ENCODE measurements at places on chromosomes 3 and 15. TPM values are rescaled to one million over a fixed set of nuclear protein-coding genes. Genes with fewer than 3 reads are reported as not detected.

DNA sequence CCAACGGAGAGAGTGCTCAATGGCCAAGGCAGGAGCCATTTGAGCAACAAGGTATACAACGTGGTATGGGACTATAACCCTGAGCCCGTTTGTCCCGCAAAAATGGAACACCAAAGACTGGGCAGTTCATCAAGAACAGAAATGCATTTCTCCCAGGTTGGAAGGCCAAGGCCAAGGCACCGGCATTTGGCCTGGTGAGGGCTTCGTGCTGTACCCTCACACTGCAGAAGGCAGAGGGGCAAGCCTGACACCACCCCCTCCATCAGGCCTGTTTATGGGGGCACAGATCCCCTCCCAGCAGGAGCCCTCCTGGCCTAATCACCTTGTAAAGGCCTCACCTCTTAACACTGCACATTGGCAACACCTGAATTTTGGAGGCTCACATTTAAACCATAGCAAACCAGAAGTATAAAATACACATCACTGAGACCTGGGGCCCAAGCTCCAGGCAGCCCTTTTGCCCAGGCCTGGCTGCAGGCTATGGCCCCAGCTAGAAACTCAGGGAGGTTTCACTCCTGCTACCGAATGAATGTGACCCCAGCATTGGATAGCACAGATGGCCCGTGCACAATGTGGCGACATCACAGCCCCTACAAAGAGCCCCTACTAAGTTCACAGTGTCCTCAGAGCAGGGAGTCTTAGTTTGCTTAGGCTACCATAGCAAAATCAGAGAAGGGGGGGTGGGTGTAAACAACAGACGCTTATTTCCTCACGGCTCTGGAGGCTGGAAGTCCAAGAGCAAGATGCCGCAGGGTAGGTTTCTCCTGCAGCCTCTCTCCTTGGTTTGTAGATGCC is 47.1 kb downstream of the KLF15 start:
- no peak overlapping the region for H3K4me3 ChIP-seq
- H3K27me3 ChIP-seq: peaks cover 16% of the 10 kb centered on the region

- no peaks in the 10 kb centered on the region for H3K36me3 ChIP-seq
- H3K4me1 ChIP-seq: no peaks in the 10 kb centered on the region
- no peak overlapping the region for H3K27ac ChIP-seq
Measured at GRCh38 chr3:57127891-57128518, 37.1 kb downstream of the IL17RD start.

DNA sequence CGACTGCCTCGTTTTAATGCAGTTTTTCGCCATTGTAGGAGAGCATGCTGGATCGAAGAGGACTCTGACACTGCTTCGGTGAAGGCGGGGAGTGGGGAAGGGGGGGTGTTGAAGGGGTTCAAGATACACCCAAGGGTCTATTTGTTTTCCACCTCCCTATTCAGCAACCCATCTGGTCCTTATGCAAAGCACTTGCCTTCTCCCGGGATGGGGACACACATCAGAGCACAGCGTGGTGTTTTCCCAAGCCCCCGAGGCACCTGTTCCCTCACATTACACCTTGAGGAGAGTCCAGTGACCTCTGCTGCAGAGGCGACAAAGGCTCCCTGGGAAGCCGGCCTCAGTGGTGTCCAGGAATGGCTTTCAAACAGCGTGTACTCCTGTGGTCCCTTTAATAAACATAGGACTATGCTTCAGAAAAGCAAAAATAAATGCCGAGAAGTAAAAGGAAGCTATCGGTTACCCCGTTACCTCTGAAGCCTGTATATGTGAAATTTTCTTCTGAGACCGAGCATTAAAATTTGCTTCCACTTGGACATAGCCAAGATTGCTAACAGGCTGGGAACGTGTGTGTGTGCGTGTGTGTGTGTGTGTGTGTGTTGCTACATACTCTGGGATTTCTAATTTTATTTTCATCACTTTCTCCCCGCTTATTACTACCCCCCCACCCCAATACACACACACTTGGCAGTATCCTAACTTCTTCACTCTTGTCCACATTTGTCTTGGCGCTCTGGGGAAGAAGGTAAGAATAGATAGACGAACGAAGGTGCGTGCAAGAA is 53.2 kb downstream of the CCDC54 start:
- H3K4me3 ChIP-seq: peak overlapping the region; percentile 71
- DNase-seq: peak; percentile 11
- no peak overlapping the region for H3K27ac ChIP-seq
- no peaks in the 10 kb centered on the region for H3K4me1 ChIP-seq
- peaks cover 22% of the 10 kb centered on the region for H3K36me3 ChIP-seq

GRCh38 chr3:88661433-88661824 is 446.0 kb upstream of the EPHA3 start:
- no peak for DNase-seq
- no peak overlapping the region for H3K27ac ChIP-seq
- H3K4me3 ChIP-seq: no peak overlapping the region
- no peaks in the 10 kb centered on the region for H3K36me3 ChIP-seq

- H3K4me1 ChIP-seq: no peaks in the 10 kb centered on the region
- no peak overlapping the region for H3K27ac ChIP-seq
- H3K4me3 ChIP-seq: no peak overlapping the region
- no peak for DNase-seq
Measured at GRCh38 chr15:63908991-63909390, 75.2 kb upstream of the HERC1 start.

GRCh38 chr15:43469867-43470266 is 23.1 kb downstream of the TP53BP1 start:
- H3K27ac ChIP-seq: no peak overlapping the region
- H3K4me3 ChIP-seq: no peak overlapping the region
- H3K4me1 ChIP-seq: peaks cover 11% of the 10 kb centered on the region
- no peak for DNase-seq
- H3K36me3 ChIP-seq: peaks cover 15% of the 10 kb centered on the region

GRCh38 chr3:49930922-49931321 is 1.3 kb upstream of the MON1A start:
- peaks cover 16% of the 10 kb centered on the region for H3K4me1 ChIP-seq
- H3K4me3 ChIP-seq: no peak overlapping the region
- H3K27me3 ChIP-seq: no peaks in the 10 kb centered on the region
- DNase-seq: peak; percentile 40
- no peak overlapping the region for H3K27ac ChIP-seq

DNA sequence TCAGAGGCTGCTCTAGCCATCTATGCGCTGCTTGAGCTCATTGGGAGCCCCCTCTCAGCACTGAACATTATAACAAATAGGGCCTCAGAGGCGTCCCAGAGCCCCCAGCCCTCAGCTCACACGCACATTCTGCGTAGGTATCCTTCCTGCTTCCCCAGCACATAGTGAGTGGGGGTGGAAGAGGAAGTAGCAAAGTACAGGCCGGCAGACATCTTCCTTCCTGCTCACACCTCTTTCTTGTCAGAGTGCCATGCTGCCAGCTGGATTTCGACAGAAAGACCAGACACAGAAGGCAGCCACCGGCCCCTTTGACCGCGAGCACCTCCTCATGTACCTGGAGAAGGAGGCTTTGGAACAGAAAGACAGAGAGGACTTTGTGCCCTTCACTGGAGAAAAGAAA is 16.6 kb downstream of the TMOD2 start:
- DNase-seq: no peak
- no peak overlapping the region for H3K27ac ChIP-seq
- H3K4me1 ChIP-seq: no peaks in the 10 kb centered on the region
- H3K4me3 ChIP-seq: no peak overlapping the region
- H3K36me3 ChIP-seq: no peaks in the 10 kb centered on the region

- no peaks in the 10 kb centered on the region for H3K27me3 ChIP-seq
- no peak for DNase-seq
- H3K4me3 ChIP-seq: no peak overlapping the region
Measured at GRCh38 chr3:28476194-28476593, 127.6 kb upstream of the AZI2 start.

DNA sequence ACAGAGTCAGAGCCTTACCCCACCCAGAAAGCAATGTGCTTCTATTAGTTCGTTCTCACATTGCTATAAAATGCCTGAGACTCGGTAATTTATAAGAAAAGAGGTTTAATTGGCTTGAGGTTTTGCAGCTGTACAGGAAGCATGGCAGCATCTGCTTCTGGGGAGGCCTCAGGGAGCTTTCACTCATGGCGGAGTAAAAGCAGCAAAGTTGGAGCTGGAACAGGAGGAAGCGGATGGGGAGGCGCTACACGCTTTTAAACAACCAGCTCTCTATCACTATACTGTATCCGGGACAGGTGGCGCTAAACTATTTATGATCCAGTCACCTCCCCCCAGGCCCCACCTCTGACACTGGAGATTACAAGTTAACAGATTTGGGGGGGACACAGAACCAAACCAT is 176.3 kb upstream of the BHLHE40 start:
- no peak for DNase-seq
- no peak overlapping the region for H3K4me3 ChIP-seq
- H3K27ac ChIP-seq: no peak overlapping the region

DNA sequence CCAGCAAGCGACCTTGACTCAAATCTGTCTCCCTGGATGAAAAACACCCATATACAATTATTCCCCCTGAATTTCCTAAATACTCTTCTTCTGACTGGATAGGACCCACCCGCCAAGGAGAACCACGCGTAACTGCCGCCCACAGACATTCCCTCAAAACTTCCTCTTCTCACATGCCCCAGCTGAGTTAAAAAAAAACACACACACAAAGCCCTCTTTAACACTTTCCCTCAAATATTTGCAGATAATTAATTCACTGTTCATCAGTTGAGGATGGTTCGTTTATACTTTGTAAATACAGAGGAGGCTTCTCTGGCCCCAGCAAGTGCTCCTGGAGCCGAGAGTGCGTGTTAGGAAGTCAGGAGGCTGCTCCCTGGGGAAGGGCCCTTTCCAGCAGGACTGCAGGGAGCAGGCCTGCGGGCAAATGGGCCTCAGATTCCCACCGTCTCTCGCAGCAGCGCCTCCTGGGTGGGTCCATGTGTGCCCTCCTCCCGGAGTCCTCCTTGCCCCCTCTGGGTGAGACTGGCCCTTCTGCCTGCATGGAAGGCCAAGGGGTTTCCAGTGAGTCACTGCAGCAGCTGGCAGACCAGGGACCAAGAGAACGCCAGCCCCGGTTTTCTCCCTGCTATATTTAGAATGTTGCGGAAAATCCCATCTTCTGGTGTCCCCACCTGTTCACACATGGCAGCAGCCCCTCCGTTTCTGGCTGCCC is 46.8 kb downstream of the MGLL start:
- no peaks in the 10 kb centered on the region for H3K27me3 ChIP-seq
- peaks cover 30% of the 10 kb centered on the region for H3K4me1 ChIP-seq

- H3K36me3 ChIP-seq: no peaks in the 10 kb centered on the region
- no peak overlapping the region for H3K4me3 ChIP-seq
- peaks cover 24% of the 10 kb centered on the region for H3K4me1 ChIP-seq
Measured at GRCh38 chr15:71052356-71052755, 62.9 kb upstream of the THSD4 start.

- H3K27me3 ChIP-seq: no peaks in the 10 kb centered on the region
- no peaks in the 10 kb centered on the region for H3K4me1 ChIP-seq
- no peaks in the 10 kb centered on the region for H3K36me3 ChIP-seq
- no peak overlapping the region for H3K27ac ChIP-seq
- peak; percentile 42 for DNase-seq
Measured at GRCh38 chr3:36843065-36844051, 79.0 kb upstream of the DCLK3 start.

DNA sequence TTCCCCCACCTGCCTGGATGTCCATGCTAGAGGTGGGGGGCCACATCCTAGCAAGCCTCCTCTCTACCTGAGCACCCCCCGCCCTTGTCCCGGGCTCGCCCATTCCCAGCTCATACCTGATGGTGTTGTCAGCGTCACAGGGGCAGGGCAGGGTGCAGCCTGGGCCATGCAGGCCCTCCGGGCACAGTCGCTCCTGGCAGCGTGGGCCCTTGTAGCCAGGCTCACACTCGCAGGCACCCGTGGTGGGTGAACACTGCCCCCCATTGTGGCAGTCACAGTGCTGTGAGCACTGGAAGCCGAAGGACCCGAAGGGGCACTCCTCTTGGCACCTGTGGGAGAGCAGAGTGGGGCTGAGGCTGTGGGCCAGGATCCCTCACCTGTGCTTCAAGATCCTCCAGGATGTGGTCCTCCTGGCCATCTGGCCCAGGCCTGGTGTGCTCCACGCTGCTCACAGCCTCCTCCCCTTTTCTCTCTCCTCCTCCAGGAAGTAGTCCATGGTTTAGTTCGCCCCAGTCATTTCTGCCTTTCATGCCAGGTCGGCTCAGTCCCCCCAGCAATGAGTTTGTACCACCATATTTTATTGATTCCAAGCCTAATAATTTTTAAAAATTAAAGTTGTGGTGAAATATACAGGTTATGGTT is 95.6 kb downstream of the RAB11A start:
- peaks cover 12% of the 10 kb centered on the region for H3K4me1 ChIP-seq
- no peaks in the 10 kb centered on the region for H3K36me3 ChIP-seq
- peaks cover 18% of the 10 kb centered on the region for H3K27me3 ChIP-seq
- H3K4me3 ChIP-seq: no peak overlapping the region
- no peak overlapping the region for H3K27ac ChIP-seq
- DNase-seq: no peak

Gene PEAK1
- total RNA-seq: 54.3 TPM

Gene CYP8B1
- total RNA-seq: not detected

Gene PROS1
- 1.3 TPM for total RNA-seq

Gene RASL12
- total RNA-seq: 0.12 TPM

Gene KNSTRN
- total RNA-seq: 44.5 TPM

Gene ARNT2
- total RNA-seq: 3.6 TPM

Gene ACKR2
- total RNA-seq: 1.5 TPM

Gene ADIPOQ
- not detected for total RNA-seq

Gene P2RY14
- not detected for total RNA-seq

Data from Calu3 (cell line).